ENCODE measurements at places on chromosomes 2 and 18. TPM values are rescaled to one million over a fixed set of nuclear protein-coding genes. Genes with fewer than 3 reads are reported as not detected.

Gene GKN1
- not detected for total RNA-seq

- DNase-seq, result no peak
These were observed 46.0 kb downstream of the COX7A2L start for GRCh38 chr2:42314892-42315468.

- DNase-seq, result no peak
These were observed 369.7 kb downstream of the OSR1 start for GRCh38 chr2:18988631-18989232.

Gene HOXD12
- not detected for total RNA-seq

Gene GKN2
- not detected for total RNA-seq

Gene AMER3
- not detected for total RNA-seq

- peak; percentile 86 for DNase-seq
These were observed 69.4 kb upstream of the REV1 start for GRCh38 chr2:99559075-99559662.

DNA sequence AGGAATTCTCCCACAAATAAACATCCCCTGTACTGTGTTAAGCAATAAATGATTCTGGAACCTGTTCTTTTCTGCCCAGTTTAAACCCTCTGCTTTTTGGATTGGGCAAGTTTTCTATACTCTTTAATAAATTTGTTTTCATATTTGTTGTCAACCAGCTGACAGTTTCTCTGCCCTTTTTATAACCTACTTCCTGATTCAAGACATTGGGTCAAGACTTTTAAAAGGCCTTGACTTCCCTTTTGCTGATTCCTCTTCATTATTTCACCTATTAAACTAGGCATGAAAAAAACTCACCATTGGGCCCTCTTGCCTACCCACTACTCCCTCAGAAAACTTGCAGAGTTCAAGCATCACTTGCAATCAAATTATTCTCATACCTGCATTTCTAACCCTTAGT is 459.5 kb downstream of the ARHGAP15 start:
- DNase-seq, result no peak

DNA sequence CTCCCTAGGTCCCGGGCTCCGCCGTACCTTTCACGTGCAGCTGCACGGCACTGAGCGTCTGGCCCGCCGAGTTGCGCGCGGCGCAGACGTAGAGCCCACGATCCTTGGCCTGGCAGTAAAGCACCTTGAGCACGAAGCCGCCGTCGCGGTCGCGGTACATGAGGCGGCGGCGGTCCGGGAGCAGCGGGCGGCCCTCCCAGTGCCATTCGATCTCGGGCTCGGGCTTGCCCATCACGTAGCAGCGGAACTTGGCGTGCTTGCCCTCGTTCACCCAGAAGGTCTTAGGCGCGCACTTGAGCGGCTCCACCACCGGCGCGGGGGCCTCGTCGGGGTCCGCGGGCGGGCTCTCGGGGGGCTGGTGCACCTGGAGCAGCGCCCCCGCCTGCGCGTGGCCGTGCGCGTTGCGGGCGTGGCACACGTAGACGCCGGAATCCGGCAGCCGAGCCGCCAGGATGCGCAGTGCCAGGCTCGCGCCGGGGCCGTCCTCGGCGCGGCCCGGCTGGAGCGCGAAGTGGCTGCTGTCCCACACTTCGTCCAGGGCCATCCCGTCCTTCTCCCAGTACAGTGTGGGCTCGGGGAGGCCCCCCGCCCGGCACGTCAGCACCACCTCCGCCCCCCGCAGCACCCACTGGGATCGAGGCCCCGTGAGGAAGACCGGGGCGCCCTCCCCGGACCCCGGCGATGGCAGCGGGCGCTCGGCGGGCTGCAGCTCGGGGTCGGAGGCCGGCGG is 980 bp downstream of the OBSL1 start:
- DNase-seq, result no peak

Measured in activated CD8-positive, alpha-beta memory T cell treated with anti-CD3 and anti-CD28 coated beads, Interleukin-2, amount 10 ng/mL, durations not matched to agents 7 days and 5 days (primary cell).